T follicular helper cell (primary cell): ENCODE measurements at places on chromosomes 6 and 20.

GRCh38 chr6:3164388-3164787, 7.0 kb upstream of the TUBB2A start:
- no peak for DNase-seq

DNA sequence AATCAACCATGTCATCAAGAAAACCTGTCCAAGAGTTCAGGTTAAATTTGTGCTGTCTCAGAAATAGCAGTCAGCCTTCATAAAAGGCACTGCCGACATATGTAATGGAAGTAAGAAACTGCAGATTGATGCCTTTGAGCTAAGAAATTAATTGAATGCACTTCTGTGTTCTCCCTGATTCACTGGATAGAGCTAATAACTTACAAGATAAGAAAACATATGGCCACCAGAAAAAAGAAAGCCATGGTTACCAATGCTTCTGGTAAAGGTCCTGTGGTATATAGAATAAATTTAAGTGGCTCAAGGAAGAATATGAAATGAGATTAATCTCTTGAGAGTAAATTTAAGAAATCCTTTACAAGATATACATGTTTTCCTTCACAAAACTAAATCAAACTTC, 242.5 kb upstream of the UFL1 start:
- DNase-seq = no peak

DNA sequence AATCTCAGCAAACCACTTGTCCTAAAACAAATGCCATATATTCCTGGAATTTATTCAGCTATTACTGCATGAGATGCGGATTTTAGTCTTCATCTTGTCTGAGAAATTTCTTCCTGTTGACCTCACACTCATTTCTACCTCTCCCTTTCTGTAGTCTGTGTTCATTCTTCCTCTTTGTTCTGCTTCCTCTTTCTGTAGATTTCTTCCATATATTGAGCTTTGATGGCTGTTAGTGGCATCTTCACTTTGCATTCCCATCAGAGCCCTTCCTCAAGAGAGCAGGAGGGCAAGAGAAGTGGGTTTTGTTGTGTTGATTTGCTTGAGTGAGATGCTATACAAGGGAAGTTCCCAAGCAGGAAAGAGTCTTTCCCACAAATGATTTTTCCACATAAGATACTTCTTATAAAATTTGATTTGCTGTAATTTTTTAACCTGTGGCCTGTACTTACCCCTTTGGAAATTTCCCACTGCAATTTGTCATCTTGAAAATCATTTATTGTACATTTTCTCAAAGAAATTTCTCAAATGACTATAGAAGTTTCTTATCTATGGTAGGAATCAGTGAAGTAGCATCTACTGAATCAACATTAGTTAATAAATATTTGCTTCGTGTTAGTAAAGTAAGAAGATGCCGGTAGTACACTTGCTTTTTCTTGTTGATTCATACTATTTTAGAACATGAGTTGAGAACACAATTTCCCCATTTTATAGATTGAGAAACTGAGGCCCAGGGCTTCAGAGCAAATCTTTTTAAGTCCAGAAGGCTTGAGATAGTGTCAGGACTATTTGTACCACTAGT, 43.8 kb downstream of the MAP3K4 start:
- no peak for DNase-seq

- no peak for DNase-seq
Observed at GRCh38 chr20:38112261-38112929, 52.7 kb downstream of the TGM2 start.

GRCh38 chr6:15594512-15595259, 68.1 kb downstream of the DTNBP1 start:
- DNase-seq = no peak

GRCh38 chr6:169142538-169142844, 111.2 kb downstream of the THBS2 start:
- no peak for DNase-seq
